ENCODE measurements at places on chromosomes 7 and 10. TPM values are rescaled to one million over a fixed set of nuclear protein-coding genes. Genes with fewer than 3 reads are reported as not detected.

The ASB10 gene
- total RNA-seq = not detected

The HSPB1 gene
- total RNA-seq = 251 TPM

The PON3 gene
- not detected for total RNA-seq

DNA sequence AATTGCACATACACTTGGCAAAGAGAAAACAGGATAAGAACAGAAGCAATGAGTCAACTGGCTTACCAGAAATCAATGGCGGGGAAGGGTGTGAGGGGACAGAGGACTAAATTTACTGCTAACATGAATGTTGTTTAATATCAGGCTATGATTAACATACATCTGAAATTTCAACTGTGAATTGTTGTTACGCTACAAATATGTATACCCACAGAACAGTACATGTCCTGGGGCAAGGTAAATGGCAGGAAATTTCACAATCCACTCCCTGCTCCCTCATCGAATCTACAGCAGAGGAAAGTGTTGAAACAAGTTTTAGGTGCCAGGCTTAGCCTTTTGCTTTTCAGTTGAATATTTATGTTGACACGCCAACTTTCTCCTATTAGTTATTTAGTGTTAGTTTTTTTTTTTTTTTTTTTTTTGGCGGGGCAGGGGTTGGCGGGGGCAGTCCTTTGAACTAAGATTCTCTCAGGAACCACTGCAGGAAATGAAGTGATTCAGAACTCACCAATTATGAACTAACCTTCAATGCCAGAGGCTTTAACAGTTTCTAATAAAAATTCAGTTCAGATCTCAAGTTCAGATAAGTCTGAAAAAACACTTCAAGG, 99.0 kb downstream of the UBE2H start:
- H3K4me1 ChIP-seq = peaks cover 81% of the 10 kb centered on the region
- peaks cover 24% of the 10 kb centered on the region for H3K36me3 ChIP-seq
- H3K27me3 ChIP-seq = no peaks in the 10 kb centered on the region
- H3K27ac ChIP-seq = peak overlapping the region; percentile 97

DNA sequence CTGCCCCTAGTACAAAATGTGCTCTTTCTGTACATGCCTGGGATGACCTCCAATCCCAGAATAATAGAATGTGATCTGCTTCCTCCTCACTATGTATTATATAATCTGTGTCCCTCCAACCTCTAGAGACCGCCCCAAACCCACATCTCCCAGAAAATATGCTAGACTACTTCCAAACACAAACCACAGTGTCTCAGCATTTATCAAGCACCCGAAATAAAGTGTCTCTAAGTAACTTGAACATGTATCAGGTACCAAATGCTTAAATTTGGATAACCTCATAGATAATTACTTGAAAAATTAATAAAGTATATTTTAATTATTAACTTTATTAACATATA, 16.1 kb downstream of the LYZL1 start:
- H3K4me1 ChIP-seq = peaks cover 3% of the 10 kb centered on the region
- H3K27me3 ChIP-seq = no peaks in the 10 kb centered on the region
- peaks cover 12% of the 10 kb centered on the region for H3K36me3 ChIP-seq

- H3K4me1 ChIP-seq = peaks cover 27% of the 10 kb centered on the region
- no peak overlapping the region for H3K27ac ChIP-seq
- H3K36me3 ChIP-seq = no peaks in the 10 kb centered on the region
- DNase-seq = no peak
Measured at GRCh38 chr10:103812432-103812831, 42.9 kb downstream of the SH3PXD2A start.

All from osteocyte (in vitro differentiated cells).